ENCODE measurements at places on chromosomes 2 and 18. TPM values are rescaled to one million over a fixed set of nuclear protein-coding genes. Genes with fewer than 3 reads are reported as not detected.

DNA sequence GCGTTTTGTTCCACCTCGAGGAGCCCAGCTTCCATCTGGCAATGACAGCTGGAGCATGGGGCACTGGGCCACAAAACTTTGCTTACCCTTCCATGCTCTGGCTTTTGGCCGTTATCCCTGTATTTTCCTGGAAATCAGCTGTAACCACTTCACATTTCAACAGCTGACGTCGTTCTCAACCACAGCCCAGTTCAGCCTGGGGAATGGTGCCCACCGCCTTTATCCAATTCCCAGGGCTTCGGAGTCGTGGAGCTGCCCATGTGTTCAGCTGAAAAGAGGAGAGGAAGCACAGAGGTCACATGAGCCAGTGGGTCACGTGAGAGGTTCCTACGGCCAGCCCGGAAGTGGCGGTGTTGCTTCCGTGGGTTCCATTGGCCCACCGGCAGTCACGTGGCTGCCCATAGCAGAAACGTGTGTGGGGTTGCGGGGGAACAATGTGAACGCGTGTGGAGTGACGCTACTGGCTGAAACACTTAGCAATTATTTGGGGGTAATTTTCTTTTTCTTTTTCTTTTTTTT is 16.7 kb upstream of the EDAR start:
- DNase-seq: no peak

- no peak for DNase-seq
Measured at GRCh38 chr2:218168635-218169462, 2.1 kb upstream of the CXCR1 start.

DNA sequence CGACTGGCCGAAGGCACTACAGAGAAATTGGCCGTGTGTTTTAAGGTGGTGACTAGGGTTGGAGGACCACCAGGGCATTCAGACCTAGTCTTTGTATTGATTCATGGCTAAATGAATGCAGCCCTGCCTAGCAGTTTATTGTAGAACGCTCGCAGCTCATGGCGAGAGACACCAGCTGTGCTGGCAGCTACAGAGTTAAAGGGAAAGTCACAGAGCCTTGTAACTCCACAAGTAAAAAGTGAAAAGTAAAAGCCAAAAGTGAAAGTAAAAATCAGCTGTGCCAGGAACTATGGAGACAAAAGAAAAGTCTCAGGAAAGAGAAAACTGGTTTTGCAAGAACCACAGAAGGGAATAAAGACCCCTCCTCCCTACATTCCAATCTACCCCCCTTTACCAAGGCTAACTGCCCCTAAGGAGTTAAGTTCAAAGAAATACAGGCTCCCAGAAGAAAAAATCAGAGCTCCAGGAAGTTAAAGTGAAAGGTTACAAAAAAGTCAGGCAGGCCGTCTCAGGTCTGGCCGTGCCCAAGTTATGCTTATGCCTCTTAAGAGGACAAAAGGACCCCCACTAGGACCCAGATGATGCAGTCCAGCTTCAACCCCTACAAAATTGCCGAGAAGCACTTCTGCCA is 46.4 kb upstream of the SELENOI start:
- DNase-seq: no peak

Gene SAG
- total RNA-seq: 0.43 TPM
